Glomerular endothelial cell (primary cell): ENCODE measurements at places on chromosomes 1 and 21.

- peak; percentile 96 for DNase-seq
Observed at GRCh38 chr1:209839875-209840546, 12.2 kb downstream of the UTP25 start.

DNA sequence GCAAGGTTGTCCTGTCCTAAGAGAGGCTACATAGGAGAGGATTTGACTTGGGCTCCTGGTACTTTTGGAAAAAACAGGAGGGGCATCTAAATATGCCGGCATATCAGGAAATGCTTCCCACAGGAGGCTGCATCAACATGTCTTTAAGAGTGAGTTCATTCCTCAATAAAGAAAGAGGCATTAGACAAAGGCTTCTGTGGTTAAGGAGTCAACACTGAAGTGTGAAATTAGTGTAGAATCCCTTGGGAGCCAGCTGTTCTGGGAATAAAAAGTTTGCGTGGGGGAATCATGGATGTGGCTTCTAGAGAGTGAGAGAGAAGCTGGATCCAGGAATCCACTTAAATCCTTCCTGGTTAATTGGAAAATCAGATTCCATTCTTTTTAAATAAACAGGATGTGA, 69.5 kb downstream of the DNM3 start:
- DNase-seq: no peak

DNA sequence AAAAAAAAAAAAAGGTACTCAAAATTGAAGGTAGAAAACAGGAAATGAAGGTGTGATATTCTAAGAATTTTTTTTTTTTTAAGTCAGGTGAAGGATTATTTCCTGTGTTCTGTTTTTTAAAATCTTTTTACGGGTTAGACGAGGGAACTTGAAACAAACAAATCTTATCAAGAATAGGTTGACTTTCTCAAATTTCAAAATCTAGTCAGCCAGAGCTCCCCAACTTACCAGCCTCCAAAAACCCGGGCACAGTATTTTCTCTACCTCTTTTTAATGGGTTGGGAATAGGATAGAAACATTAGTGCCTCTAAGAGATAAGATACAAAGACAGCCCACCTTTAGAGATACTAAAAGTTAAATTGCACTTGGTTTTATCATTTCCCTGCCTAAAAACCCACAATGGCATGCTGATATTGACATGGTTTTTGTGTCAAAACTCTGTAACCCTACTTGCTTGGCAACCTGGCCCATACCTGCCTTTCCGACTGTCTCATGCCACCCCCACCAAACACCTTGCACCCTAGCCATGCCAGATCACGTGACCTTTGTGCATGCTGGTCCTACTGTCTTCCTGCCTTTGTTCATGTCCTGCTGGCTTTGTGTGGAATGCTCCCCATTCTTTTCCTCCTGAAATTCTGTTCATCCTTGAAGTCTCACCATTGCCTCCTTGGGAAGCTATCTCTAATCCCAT, 4.2 kb downstream of the RCAN3 start:
- no peak for DNase-seq

GRCh38 chr1:193339401-193339800, 153.0 kb upstream of the B3GALT2 start:
- DNase-seq: no peak

- DNase-seq: no peak
Observed at GRCh38 chr1:174788981-174789380, 210.8 kb upstream of the CACYBP start.

GRCh38 chr1:187092104-187092503, 263.4 kb downstream of the PLA2G4A start:
- DNase-seq: no peak

GRCh38 chr1:95496773-95497172, 262.8 kb downstream of the RWDD3 start:
- DNase-seq: no peak

DNA sequence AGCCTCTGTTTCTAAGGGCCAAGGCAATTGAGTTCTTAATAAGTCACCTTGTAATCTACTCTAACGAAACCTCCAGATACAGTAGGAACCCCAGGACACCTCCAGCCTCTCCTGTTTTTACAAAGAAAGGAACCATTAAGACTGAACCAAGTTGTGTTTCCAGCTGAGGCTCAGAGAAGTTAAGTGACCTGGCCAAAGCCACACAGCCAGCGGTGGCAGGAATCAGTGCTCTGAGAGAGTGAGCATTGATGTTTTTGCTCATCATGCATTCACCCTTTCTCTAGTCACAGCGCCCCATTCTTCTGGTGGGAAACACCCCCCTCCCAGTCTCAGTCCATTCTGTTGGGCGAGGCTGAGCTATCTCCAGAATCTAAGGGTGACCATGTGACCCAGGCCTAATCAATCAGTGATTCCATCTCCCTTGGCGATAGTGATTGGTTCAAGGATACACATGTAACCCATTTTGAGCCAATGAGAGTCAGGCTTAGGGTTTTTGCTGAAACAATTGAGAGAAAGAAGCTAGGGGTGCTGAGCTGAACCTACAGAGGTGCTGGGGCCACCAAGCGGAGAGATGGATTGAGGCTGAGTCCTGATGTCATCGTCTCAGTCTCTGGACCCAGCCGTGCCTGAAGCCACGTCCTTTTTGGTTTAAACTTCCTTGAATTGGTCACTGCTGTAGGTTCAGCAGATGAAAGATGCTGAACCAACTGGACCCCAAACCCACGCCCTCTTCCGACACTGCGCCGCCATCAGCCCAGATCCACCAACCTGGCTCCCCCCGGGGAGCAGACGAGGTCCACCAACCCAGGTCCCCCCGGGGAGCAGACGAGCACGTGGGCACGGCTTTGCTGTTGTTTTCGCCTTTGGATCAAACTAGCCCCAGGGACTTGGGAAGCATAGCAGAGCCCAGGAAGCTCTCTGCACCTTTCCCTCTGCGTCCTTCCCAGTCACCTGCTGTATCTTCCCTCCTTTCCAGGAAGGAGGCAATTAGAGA, 28.0 kb upstream of the RERE start:
- DNase-seq: no peak

DNA sequence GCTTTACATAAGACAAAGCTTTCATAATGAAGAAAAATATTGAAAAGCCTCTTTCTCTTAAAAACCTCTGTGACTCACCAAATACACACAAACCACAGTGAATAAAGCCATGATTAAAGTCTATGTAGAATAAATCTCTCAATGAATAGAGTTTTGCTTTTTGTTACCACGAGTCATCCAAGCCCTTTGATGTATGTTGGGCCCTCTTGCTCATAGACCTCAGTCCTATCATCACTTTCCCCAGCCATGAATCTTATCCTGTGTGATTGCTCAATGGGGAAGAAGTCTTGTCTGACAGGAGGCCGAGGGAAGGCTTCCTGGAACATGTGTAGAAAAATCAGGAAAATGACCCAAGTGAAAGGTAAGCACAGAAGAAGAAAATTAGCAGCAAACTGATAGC, 60.8 kb downstream of the NGF start:
- no peak for DNase-seq

GRCh38 chr1:108208724-108209446, 8.7 kb upstream of the SLC25A24 start:
- DNase-seq: no peak

DNA sequence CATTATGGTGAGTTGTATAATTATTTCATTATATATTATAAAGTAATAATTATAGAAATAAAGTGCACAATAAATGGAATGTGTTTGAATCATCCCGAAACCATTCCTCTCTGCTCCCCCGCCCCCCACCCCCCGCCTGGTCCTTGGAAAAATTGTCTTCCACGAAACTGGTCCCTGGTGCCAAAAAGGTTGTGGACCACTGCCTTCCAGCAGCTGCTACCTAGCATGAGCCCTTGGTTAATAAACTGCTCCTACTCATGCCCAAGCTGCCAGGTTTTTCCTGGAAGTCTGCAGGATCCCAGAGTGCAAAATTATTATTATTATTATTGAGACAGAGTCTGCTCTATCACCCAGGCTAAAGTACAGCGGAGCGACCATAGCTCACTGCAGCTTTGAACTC, 6.8 kb upstream of the IFNGR2 start:
- DNase-seq: no peak

DNA sequence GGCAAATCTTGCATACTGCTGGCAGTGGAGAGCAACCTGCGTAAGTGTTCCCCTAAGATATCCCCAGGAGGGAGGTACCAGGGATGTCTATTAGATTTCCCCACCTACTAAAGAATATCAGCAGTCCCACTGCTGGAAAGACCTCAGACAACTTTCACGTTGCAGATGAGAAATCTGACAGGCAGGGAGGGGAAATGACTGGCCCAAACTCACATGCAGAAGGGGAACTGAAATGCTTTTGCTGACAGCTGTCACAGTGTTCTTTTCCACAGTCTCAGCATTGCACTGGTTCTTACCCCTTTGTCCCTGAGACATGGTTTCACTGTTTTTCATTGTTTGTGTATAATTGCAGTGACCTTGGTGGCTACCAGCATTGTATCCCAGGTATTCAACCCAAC, 84.8 kb upstream of the ATP1A1 start:
- DNase-seq: no peak

GRCh38 chr1:203593723-203594122, 32.9 kb upstream of the ATP2B4 start:
- no peak for DNase-seq
